ENCODE measurements at places on chromosomes 5 and 9.

GRCh38 chr5:169861433-169861832 is 118.9 kb downstream of the INSYN2B start:
- DNase-seq = no peak

DNA sequence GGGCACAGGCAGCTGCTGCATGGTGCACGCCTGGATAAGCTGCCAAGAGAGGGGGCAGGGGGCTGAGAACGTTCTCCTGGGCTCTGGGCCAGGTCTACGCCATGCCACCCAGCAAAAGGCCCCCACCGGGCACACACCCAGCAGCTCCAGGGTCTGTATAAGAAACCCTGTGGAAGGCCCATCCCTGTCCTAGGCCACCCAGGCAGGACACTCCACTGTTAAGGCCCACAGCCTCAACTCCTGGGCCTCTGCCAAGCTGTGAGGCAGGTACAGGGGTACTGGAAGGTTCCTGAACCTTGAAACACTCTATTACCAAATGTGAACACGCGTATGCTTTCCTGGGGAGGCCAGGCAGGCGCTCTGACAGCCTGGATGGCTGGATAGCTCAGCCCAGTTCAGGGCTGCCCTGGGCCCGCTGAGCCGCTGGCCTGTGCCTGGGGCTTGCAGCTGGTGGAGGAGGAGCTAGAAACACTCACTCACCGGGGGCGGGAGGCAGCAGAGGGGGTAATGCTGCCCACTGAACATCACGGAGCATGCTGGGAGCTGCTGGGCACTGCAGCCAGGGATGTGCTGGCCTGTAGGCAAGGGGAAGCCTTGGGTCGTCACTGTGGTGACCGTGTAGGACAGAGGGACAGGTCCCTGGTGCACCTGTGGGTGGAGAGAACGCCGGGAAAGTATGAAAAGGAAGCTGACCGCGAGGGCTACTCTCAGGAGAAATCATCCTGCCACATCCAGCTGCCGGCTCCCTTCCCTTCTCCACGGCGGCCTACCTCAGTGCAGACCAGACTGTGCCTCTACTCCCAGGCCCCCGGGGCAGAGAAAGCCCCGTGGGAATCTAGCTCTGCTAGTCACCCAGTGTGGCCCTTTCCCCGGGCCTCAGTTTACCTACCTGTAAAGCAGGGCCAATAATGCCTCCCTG is 6.0 kb downstream of the RNF44 start:
- DNase-seq = no peak

- DNase-seq = no peak
Observed at GRCh38 chr5:22706901-22707300, 146.2 kb downstream of the CDH12 start.

- DNase-seq = peak; percentile 17
Observed at GRCh38 chr9:33510262-33511183, 13.5 kb upstream of the ANKRD18B start.

GRCh38 chr5:176391479-176391878 is 2.9 kb downstream of the HIGD2A start:
- no peak for DNase-seq

DNA sequence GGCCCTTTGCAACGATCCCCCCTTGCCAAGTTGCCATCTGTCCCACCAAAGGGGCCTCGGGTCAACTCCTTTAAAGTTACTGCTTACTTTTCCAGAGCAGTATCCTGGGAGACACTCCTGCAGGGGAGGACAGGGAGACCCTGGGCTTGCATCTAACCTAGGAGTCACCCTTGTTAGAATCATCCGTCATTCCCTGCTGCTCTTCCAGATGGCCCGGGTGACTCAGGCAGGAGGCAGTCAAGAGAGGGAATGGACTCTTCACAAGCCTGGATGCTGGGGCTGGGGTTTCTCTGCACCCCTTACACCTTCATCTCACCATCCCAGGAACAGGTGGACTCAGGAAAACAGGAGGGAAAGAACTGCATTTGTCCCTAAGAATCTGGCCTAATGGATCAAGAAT is 175.6 kb downstream of the GABBR2 start:
- no peak for DNase-seq

DNA sequence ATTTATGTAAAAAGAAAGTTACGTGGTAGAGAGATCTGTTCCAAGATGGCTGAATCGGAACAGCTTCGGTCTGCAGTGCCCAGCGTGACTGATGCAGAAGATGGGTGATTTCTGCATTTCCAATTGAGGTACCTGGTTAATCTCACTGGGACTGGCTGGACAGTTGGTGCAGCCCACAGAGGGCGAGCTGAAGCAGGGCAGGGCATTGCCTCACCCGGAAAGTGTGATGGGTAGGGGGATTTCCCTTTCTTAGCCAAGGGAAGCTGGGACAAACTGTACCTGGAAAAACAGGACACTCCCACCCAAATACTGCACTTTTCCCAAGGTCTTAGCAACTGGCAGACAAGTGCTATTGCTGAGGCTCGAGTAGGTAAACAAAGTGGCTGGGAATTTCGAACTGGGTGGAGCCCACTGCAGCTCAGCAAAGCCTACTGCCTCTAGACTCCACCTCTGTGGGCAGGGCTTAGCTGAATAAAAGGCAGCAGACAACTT is 13.1 kb upstream of the HSD17B4 start:
- no peak for DNase-seq

- DNase-seq = no peak
Observed at GRCh38 chr9:72292874-72293607, 72.0 kb downstream of the ZFAND5 start.

GRCh38 chr9:110926828-110927487 is 111.3 kb downstream of the LPAR1 start:
- DNase-seq = no peak

- no peak for DNase-seq
Observed at GRCh38 chr9:3736161-3736560, 210.4 kb upstream of the RFX3 start.

- no peak for DNase-seq
Observed at GRCh38 chr9:89888677-89889076, 283.9 kb downstream of the GADD45G start.

DNA sequence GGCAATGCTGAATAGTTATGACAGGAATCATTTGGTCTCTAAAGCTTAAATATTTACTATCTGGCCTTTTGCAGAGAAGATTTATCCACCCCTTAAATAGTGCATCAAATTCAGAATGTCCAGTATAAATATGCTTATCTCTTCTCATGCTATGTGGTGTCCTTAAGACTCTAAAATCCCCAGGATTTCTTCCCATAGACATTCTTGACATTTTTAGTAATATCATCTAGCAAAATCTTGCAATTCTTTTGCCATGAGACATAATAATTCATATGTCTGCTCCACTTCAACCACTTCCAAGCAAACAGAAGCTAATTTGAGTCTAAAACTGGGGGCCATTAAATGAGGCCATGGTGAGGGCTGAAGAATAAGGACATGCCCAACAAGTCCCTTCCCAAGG is 1923.4 kb upstream of the CDH9 start:
- no peak for DNase-seq

GRCh38 chr9:12798066-12798770 is 23.4 kb downstream of the LURAP1L start:
- DNase-seq = no peak
